Activated T-cell treated with anti-CD3 and anti-CD28 coated beads, Interleukin-2, amount 50 U/mL, for 1 hour (primary cell): ENCODE measurements at places on chromosomes 11 and 22.

GRCh38 chr11:109166441-109166840, 255.5 kb upstream of the C11orf87 start:
- no peak for DNase-seq

- DNase-seq = no peak
These were observed 22.2 kb downstream of the MYBPC3 start for GRCh38 chr11:47329987-47330931.

- no peak for DNase-seq
These were observed 33.9 kb upstream of the FJX1 start for GRCh38 chr11:35584321-35584720.

- no peak for DNase-seq
These were observed 2.0 kb downstream of the MIEF1 start for GRCh38 chr22:39504071-39504470.

GRCh38 chr11:132911186-132911585, 621.1 kb downstream of the OPCML start:
- DNase-seq = no peak

DNA sequence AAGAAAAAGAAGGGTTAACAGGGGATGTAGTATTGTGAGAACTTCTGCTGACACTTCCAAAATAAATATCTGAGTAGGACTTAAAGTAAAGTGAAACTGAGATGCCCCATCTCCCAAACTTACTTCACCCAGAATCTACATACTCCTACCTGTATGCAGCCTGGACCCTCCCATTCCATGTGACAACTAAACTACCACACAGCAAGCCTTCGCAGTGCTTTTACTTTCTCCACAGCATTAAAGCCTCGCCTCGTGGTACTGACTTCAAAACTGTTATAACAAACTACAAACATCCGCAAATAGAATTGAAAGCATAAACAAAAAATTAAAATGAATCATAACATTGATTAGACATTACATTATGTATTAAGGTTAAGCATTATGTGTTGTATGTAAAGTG, 985 bp downstream of the MPZL2 start:
- DNase-seq = no peak

- DNase-seq = no peak
These were observed 9.4 kb downstream of the ACTN3 start for GRCh38 chr11:66556086-66556485.

DNA sequence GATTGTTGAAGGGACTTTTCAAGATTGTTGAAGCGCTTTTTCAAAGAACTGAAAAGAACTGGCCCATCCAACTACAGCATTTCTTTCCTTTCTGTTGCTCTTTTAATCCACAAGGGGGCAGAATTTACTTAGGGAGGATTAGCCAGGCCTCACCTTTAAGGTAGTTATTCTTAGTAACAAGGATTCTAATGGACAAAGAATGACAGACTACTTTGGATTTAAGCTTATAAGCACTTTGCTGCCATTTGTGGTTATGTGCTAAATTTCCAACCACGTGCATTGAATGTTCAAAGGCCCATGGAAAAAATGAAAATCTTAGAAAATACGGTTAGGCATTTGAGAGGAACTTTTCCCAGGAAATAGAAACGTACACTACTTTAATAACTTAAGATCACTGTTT, 49.5 kb upstream of the HSPA8 start:
- DNase-seq = no peak
